ENCODE measurements at places on chromosomes 2 and 18.

GRCh38 chr18:2969695-2970094 lies 43.2 kb downstream of the LPIN2 start:
- no peak for DNase-seq

GRCh38 chr2:166135849-166136258 lies 8.0 kb upstream of the SCN1A start:
- DNase-seq = no peak

DNA sequence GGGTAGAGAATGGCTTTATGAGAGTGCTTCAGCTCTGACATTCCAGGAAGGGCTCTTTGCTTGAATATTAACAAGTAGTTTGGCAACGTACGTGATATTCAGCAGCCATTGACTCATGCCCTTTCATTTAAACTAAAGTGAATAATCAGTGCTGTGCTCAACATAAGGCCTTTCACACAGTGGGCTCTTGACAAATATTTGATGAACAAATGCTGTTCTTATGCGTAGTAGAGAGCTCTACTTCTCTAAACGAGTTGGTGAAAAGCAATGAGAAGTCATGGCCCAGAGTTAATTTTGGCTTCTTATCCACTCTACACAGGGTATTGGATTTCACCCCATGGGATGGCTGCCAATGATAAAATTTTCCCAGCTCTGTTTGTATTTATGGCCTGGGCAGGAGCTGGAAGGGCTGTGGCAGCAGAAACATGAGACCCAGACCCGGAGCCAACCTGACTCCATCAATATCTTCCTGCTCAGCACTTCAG lies 338.9 kb downstream of the CCDC85A start:
- DNase-seq = no peak

DNA sequence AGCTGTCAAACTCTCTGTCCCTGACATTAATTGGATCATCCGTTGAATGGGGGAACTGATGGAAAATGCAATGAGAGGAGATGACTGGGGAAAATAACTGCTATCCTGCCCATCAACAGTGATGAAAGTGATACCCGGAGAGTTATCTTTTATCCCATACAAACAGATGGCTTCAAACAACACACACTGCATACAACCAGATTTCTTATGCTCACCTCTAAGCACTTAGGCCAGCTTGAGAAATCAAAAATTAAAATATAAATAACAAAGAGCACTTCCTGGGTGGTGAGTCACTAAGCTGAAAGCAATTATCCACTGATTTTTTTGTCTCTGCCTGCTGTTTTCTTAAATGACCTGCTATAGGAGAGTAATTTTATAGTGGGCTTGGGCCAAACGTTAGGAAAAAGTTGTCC lies 237.6 kb upstream of the RGPD4 start:
- DNase-seq = no peak

DNA sequence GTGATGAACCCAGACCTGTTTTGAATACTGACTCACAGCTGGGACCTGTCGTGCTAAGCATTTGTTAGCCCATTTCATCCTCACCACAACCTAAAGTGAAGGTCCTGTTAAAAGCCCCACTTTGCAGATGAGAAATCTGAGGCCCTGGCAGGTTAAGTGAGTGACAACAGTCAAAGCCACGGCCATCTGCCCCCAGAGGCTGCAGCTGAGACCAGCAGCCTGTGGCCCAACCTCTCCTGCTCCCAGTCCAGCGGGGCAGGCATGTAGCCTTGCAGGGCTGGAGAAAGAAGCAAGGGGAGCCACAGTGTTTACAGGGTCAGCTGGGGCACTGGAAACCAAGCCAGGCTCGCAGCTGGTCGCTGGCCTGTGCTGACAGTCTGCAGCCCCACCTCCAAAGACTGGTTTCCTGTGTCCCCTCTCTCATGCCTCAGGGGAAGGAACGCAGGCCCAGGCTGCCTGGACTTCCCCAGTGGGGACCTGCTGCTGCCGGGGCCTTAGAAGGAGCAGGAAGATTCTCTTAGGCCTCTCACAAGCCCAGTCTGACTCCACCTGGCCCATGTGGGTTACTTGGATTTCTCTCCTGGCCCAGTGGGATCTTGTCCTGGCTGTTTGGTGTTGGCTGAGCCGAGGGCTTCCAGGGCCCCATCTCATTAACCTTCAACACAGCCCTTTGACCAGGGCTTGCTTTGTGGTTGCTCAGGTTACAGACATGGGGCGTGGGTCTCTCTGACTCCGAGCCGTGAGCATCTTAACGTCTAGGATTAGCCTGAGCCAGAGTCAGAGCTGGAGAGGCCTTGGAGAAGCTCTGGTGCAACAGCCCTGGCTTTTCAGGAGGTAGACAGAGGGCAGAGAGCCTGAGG lies 1.7 kb downstream of the INPP5D start:
- DNase-seq = no peak

- DNase-seq = no peak
These were observed 331.8 kb downstream of the MTX2 start for GRCh38 chr2:176601066-176601465.
